ENCODE measurements at places on chromosomes 11 and 22.

DNA sequence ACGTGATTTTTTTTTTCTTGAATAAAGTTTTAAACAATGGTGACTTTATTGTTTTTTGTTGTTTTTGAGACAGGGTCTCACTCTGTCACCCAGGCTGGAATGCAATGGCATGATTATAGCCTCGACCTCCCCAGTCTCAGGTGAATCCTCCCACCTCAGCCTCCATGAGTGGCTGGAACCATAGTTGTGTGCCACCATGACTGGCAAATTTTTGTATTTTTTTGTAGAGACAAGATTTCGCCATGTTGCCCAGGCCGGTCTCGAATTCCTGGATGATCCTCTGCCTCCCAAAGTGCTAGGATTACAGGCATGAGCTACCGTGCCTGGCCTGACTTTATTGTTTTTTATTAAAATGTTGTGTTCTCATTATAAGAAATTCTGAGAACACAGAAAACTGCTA is 12.2 kb upstream of the CRYBB3 start:
- no peak for DNase-seq

- DNase-seq, result peak; percentile 51
Measured at GRCh38 chr22:49432211-49432896, 395.3 kb downstream of the BRD1 start.

- DNase-seq, result no peak
Measured at GRCh38 chr22:42844756-42845155, 12.3 kb downstream of the ARFGAP3 start.

- DNase-seq, result no peak
Measured at GRCh38 chr11:96340555-96340885, 2.5 kb downstream of the MAML2 start.

GRCh38 chr22:37121887-37122591 is 12.5 kb upstream of the TMPRSS6 start:
- DNase-seq, result no peak
